ENCODE measurements at places on chromosomes 6 and 20. TPM values are rescaled to one million over a fixed set of nuclear protein-coding genes. Genes with fewer than 3 reads are reported as not detected.
A peak's percentile ranks its signal among the peaks of the same experiment; 100 is the strongest.

- H3K27ac ChIP-seq: peak overlapping the region; percentile 69
- H3K36me3 ChIP-seq: no peaks in the 10 kb centered on the region
- DNase-seq: peak; percentile 42
- H3K27me3 ChIP-seq: no peaks in the 10 kb centered on the region
- H3K4me1 ChIP-seq: no peaks in the 10 kb centered on the region
Measured at GRCh38 chr6:33621711-33622388, 728 bp downstream of the ITPR3 start.

The SCGN gene
- total RNA-seq: not detected

- H3K4me3 ChIP-seq: no peak overlapping the region
- no peak for DNase-seq
- H3K27me3 ChIP-seq: no peaks in the 10 kb centered on the region
- no peaks in the 10 kb centered on the region for H3K4me1 ChIP-seq
- no peaks in the 10 kb centered on the region for H3K36me3 ChIP-seq
- H3K27ac ChIP-seq: no peak overlapping the region
Measured at GRCh38 chr6:113881478-113881980, 24.4 kb downstream of the MARCKS start.

- no peak overlapping the region for H3K27ac ChIP-seq
- no peaks in the 10 kb centered on the region for H3K4me1 ChIP-seq
- H3K4me3 ChIP-seq: no peak overlapping the region
- H3K27me3 ChIP-seq: no peaks in the 10 kb centered on the region
Measured at GRCh38 chr6:110656492-110656891, 158.8 kb downstream of the CDK19 start.

DNA sequence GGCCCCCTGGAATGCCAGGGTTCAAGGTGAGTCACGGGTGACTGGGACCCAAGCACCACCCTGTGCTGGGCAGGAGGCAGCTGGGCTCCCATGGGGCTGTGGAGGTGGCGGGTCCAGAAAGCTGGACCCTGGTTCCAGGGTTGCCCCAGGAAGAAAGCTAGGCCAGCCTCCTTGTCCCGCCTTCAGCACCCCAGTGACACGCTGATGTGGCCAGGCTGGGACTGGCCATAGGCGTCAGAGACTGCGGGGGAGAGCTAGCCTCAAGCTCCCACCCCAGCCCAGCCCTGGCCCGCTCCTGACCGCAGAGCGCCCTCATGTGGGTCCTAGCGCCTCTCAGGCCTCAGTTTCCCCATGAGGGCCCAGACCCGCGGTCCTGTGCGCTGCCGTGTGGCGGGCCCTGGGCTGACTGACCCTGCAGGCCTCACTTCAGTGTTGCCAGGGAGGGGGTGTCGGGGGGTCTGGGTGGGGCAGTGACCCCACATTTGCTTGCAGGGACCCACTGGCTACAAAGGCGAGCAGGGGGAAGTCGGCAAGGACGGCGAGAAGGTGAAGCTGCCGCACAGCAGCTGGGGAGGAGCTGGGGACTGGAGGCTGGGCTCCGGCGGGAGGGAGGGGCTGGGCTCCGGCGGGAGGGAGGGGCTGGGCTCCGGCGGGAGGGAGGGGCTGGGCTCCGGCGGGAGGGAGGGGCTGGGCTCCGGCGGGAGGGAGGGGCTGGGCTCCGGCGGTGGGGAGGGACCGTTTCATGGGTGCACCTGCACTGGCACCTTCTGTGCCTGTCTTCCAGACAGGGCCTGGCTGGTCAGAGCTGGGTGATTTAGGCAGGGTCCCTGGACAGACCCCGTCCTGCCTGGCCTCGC, 7.9 kb downstream of the COL9A3 start:
- H3K27me3 ChIP-seq: no peaks in the 10 kb centered on the region
- peak overlapping the region; percentile 68 for H3K27ac ChIP-seq
- no peak for DNase-seq
- H3K4me1 ChIP-seq: peaks cover 5% of the 10 kb centered on the region

The DAAM2 gene
- total RNA-seq: 15.3 TPM

All from uterus (tissue), 4 donors.